ENCODE measurements at places on chromosomes 1 and 21.
A peak's percentile ranks its signal among the peaks of the same experiment; 100 is the strongest.

- no peak for DNase-seq
Measured at GRCh38 chr1:106222403-106222802, 834.1 kb upstream of the PRMT6 start.

- DNase-seq = no peak
Measured at GRCh38 chr1:213622365-213623063, 365.3 kb upstream of the PROX1 start.

DNA sequence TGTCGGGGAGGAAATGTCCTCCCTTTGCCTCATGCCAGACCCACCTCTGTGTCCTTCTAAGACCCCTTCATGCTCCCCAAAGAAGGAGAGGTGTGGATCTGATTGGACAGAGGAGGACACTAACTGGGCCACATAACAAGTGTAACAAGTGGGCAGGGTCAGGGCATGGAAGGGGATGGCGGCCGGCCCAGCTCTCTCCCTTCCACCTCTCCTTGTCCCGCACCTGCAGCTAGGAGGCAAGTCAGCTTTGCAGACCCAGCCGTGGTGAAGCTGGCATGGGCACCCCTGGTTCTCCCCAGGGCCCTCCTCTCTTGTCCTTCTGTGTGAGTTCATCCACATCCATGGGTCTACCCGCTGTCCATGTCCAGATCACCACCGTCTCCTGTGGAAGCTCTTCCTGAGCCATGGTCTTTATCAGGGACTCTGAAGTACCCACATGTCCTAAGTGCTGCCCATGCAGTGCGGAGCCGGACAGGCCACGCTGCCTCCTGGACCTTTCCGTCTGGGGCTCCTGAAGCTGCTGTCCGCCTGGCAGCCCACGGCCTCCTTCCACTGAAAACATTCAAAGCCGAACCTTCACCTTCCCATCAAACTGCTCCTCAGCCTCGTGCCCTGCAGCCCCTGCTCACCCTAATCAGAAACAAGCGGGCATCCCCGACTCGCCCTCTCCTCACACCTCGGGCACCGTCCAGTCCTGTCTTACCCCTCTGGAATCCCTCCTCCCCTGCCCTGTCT lies 460.5 kb downstream of the PTPRU start:
- DNase-seq = no peak

- peak; percentile 47 for DNase-seq
Measured at GRCh38 chr1:111956155-111956771, 33.2 kb downstream of the KCND3 start.

DNA sequence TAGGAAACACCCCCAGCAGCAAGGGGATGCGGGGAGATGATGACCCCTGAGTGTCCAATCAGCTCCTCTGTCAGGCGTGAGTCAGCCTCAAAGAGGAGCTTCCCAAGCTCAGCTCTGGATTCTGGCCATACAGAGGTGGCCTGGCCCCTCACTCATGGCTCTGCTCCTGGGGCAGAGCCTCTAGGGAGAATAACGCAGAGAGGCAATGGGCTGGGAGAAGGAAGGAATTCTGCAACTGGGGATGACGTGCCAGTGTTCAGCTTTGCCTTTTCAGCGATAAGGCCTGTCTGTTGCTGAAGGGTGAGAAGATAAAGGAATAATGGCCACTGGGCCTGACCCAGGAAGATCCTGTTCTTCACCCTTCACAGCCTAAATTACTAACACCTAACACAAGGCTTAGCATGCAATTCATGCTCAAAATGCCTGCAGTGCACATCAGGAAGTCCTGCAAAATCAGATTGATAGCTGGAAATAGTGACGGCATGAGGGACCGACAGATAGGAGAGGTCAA lies 92.2 kb downstream of the TBX19 start:
- no peak for DNase-seq

DNA sequence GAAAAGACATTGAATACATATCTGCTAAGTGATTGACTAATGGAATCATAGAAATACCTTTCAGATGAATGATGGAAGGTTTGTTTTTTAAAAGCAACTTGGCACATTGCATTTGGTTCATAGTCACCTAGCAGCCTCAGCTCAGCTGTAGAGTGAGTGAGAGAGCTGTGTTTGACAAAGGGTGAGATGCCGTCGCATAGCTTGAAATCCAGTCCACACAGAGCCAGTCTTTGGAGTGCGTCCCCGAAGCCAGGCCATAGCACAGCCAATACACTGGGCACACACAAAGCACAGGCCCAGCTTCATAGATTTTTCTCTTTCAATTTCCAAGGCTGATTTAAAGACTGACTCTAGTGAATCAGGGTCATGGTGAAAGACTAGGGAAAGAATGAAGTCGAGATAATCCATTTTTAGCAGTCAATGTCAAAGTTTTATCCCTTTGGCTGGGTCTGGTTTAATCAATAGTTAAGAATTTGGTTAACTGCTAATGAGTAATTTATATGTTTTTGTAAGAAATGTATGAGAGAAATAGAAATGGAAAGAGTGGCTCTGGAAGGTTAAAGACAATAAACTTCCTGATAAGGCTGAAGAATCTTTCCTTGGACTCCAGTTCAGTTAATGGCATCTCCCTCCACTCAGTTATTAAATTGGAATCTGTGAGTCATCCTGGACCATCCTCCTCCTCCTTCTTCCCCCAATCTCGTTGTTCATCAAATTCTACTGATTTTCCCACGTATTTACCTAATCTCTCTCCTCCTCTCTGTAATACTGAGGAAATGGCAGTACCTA lies 101.2 kb upstream of the IRF2BP2 start:
- DNase-seq = no peak

- no peak for DNase-seq
Measured at GRCh38 chr1:168512864-168513595, 30.8 kb downstream of the XCL2 start.

DNA sequence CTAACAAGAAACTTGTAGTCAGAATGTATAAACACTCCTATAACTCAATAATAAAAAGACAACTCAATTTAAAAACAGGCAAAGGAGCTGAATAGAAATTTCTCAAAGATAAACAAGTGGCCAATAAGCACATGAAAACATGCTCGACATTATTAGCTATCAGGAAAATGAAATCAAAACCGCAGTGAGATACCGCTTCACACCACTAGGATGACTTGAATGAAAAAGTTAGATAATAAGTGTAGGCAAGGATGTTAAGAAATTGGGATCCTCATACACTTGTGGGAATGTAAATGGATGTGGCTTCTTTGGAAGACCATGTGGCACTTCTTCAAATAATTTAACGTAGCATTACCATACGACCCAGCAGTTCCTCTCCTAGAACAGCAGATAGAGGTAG lies 8.9 kb downstream of the RALGPS2 start:
- no peak for DNase-seq

DNA sequence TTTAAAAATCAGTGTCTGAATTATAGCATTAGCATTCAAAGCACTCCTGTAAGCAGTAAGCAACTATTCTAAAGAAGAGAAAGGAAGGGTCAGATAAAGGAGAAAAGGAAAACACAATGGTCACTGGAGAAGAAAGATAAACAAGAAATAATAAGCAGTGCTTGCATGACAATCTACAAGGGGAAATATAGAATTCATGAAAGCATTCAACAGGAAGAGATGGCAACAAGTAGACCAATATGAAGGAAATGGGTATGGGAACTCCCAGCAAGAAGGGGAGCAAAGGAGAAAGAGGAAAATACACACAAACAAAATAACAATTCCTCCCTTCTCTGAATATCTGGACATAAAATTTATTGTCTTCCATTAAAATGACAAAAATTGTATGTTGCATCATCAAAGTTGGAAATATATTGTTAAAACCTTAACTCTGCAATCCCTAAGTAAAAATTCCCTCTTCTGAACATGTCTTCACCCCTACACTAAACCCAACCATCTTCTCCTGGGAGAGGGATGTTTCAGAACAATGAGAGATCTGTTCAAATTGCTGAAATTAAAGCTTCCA lies 206.3 kb upstream of the SAMSN1 start:
- DNase-seq = no peak

DNA sequence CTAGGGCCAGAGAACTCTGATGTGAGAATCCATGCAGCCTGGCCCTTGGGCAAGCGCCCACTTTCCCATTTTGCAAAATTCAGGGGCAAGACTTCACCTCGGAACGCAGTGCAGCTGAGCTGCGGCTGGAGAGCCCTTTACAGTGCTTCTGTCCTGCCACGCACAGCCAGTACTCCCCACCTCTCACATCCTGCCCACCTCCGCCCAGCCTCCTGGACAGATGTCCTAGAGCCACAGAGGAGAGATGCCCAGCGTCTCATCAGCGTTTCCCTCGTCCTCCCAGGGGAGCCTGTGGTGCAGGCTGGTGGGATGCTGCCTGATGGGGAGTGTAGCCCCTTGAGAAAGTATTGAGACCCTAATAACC lies 29.6 kb downstream of the RUNX3 start:
- DNase-seq = no peak

DNA sequence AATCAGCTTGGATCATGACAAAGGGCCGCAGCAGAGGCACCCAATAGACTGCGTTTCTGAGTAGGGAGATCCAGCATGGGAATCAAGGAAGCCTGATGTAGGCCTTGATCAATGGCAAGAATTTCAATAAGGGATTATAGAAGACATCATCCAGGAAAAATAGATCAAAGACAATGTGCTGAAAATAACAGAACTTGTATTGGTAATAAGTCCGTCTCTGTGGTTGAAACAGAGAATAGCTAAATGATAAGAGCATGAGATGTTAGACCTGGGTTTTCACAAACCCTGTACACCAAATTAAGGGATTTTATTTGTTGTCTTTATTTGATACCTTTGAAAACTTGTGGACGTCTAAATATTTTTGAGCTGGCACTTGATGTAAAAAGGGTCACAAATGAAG lies 228.0 kb upstream of the SGIP1 start:
- no peak for DNase-seq

DNA sequence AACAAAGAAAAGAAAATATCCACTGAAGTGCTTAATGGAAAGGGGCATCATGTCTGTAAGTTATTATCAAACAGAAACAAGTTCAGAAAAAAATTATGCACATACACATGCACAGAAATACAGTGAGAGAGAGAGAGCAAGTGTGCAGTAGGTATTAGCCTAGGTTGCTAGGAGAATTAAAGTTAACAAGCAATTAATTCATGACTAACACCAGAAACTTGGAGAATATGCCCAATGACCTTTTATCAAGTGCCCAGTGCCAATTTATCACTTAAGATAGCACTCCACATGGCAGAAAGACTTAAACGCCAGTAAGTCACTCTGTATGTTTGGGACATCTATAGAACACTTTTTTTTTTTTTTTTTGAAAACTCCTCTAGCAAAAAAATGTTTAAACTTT lies 56.2 kb upstream of the SLC16A1 start:
- DNase-seq = no peak

GRCh38 chr1:65393347-65393746 lies 27.1 kb upstream of the LEPR start:
- no peak for DNase-seq

DNA sequence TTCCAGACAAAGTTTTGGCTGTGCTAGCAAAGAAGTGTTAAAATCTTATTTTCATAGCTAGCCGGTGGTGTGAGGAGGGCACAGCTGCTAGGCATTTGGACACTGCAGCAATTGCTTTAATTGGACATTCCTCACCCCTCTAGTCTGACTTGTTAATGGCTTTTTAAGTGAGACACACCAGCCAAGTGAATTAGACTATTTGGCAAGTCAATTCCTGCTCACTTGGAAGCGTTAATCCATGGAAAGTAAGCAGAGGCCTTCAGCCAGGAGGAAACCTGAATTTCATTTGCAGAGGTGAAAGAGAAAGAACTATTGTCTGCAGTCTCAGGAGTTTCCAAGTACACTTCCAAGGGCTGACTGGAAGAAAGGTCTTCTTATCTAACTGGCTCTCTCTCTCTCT lies 175.7 kb downstream of the ST6GALNAC3 start:
- DNase-seq = no peak

DNA sequence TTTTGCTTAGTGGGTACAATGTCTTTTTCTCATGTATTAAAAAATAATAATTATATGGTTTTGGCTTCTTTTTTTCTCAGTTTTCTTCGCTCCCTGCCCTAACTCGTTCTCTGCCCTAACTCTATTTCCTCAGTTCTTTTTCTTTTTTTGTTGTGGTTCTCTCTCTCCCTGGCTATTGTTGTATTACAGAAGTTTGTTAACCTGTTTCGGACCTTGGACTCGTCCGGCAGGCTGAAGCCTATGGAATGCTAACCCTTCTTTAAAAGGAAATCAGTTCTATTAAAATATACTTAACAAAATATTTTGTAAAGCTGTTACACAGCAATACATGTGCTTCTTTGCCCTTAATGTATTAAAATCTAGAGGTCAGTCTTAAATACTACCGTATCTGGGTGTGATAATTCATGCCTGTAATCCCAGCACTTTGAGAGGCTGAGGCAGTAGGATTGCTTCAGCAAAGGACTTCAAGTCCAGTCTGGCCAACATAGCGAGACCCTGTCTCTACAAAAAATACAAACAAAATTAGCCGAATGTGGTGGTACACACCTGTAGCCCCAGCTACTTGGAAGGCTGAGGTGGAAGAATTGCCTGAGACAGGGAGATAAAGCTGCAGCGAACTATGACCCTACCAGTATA lies 64.1 kb downstream of the ANGPTL1 start:
- no peak for DNase-seq

DNA sequence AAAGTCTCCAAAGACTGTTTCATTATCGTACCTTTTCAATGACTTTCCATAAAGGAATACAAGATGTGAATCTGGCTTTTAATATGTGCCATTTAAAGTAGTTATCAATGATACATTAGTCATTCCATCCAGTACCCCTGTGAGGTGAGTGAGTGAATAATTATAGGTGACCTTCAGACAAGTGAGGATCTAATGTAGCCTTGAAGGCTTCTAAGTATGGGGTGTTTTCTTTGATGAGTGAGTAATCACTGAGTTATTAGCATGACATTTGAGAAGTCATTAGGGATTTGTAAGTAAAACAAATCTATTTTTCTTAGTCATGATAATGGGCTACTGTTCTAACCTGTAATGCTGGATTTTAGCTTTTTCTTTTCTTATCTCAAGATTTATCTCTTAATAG lies 831.4 kb downstream of the ADGRL2 start:
- no peak for DNase-seq

All from NCI-H187 (cell line).